Activated CD4-positive, alpha-beta T cell treated with anti-CD3 and anti-CD28 coated beads, Interleukin-2, amount 10 ng/mL, durations not matched to agents 7 days and 5 days (primary cell): ENCODE measurements at places on chromosomes 7 and 10. TPM values are rescaled to one million over a fixed set of nuclear protein-coding genes. Genes with fewer than 3 reads are reported as not detected.

The MEOX2 gene
- total RNA-seq: not detected

The OGDHL gene
- total RNA-seq: not detected

The TNS3 gene
- total RNA-seq: not detected

The IL6 gene
- 0.92 TPM for total RNA-seq

The ABCA13 gene
- 0.19 TPM for total RNA-seq

The PDGFA gene
- 0.46 TPM for total RNA-seq

The BLNK gene
- total RNA-seq: not detected

The HOXA3 gene
- not detected for total RNA-seq

The TAC1 gene
- total RNA-seq: not detected

The OPN4 gene
- not detected for total RNA-seq

The CUBN gene
- total RNA-seq: 2.5 TPM

The LRRC18 gene
- not detected for total RNA-seq

The PON1 gene
- total RNA-seq: not detected

The CPN1 gene
- not detected for total RNA-seq

The PAPOLB gene
- total RNA-seq: 0.05 TPM

The ADCY1 gene
- total RNA-seq: 1.5 TPM

The CLRN3 gene
- total RNA-seq: not detected

The FBXO24 gene
- total RNA-seq: 1.5 TPM

The TRIM74 gene
- total RNA-seq: 1.5 TPM
